ENCODE measurements at places on chromosomes 3 and 15. TPM values are rescaled to one million over a fixed set of nuclear protein-coding genes. Genes with fewer than 3 reads are reported as not detected.

The GOLGA6A gene
- 0.39 TPM for total RNA-seq

The SOX14 gene
- not detected for total RNA-seq

The ZNF774 gene
- total RNA-seq: 4.0 TPM

The ZMYND10 gene
- total RNA-seq: 3.3 TPM

The CD200 gene
- total RNA-seq: not detected

The ARRDC4 gene
- 19.6 TPM for total RNA-seq

The SAXO2 gene
- 5.7 TPM for total RNA-seq

The SEMA3G gene
- 4.2 TPM for total RNA-seq

The ACTC1 gene
- total RNA-seq: not detected

The CASR gene
- not detected for total RNA-seq

The GORASP1 gene
- total RNA-seq: 38.8 TPM

The TMEM158 gene
- total RNA-seq: 25.8 TPM

The CFAP20DC gene
- total RNA-seq: 2.9 TPM

The MIX23 gene
- total RNA-seq: 76.2 TPM

The LMAN1L gene
- 0.17 TPM for total RNA-seq

The DPPA2 gene
- not detected for total RNA-seq

The GOLGA6B gene
- total RNA-seq: 0.10 TPM

The CYP8B1 gene
- 0.12 TPM for total RNA-seq

The TMEM266 gene
- 0.91 TPM for total RNA-seq

The PLA2G4D gene
- total RNA-seq: 0.34 TPM

The BCHE gene
- not detected for total RNA-seq

The C3orf62 gene
- 5.9 TPM for total RNA-seq

The COLQ gene
- 1.9 TPM for total RNA-seq

The MST1 gene
- total RNA-seq: 15.4 TPM

The LRTM1 gene
- total RNA-seq: not detected

The NEIL1 gene
- total RNA-seq: 41.4 TPM

The PARP15 gene
- 0.12 TPM for total RNA-seq

The APOD gene
- 0.76 TPM for total RNA-seq

The ONECUT1 gene
- 1.3 TPM for total RNA-seq

The MAGI1 gene
- total RNA-seq: 38.6 TPM

The MED12L gene
- 6.4 TPM for total RNA-seq
